ENCODE measurements at places on chromosomes 12 and 14.
A peak's percentile ranks its signal among the peaks of the same experiment; 100 is the strongest.

GRCh38 chr12:48716168-48716492 is 377 bp downstream of the CCNT1 start:
- DNase-seq, result no peak

DNA sequence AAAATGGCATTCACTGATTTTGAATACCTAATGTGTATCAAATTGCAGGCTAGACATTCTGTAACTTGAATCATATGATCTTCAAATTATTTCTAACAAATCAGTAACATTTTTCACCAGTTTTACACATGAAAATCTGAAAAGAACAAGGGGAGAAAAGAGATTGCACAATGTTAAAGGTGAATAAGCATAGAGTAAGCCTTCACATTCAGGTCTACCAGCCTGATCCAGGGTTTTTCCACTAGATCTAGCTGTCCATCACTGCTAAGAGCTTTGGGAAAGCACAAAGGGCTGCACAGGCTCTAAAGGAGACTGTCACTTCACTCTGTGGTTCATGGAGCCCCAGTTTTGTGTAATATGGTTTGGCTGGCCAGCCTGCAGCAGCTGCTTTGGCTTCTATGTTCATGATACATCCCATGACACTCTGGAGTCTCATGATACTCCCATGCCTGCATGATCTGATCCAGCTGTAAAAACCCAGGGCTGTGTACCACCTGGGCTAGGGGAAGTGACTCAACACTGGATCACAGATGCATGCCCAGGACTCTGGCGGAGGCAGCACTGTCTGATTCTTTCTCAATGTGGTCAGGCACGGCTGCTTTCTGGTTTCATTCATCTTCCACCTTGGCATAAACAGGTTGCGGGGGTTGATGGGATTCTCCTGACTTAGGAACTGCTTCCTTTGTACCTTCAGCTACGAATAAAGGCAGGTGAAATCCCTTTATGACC is 859.7 kb downstream of the GALC start:
- DNase-seq, result no peak

DNA sequence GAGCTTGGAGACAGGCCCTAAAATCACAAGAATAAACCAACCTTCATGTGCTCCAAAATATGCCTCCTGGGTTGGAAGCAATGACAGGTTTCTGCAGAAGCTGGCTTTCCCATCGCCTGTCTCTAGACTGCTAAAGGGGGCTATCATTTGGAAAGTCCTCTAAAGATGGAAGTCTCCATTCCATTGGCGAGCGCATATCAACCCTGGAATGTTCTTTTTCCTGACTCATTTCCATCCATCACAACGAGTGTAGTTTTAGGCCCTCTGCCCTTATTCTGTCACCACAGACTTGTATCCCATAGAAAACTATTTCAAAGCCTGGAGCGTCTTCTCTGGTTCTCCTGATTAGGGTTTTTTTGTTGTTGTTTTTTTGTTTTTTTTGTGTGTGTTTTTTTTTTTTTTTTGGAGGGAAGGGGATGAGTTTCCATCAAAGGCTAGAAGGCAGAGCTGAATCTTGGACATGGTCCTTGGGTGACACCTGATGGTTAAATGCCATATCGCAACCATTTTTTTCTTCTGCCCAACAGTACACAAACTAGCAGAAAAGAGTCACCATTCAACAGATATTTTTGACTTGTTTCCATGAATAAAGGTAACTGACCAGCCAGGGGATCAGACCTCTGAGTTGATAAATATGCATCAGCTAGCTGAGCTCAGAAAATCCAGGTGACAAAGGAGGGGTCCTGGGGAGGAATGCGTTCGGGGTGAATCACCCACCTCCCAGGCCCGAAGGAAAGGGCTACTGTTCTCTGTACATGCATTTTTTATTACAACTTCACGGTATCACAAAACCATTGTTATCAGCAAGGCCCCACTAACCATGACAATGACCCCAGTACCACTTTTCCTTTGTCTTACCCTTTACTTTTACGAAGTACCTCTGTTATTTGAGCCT is 40.5 kb downstream of the KCNA5 start:
- peak; percentile 65 for DNase-seq

GRCh38 chr12:115384391-115384790 is 700.4 kb upstream of the TBX3 start:
- no peak for DNase-seq

GRCh38 chr12:89864411-89864810 is 155.8 kb upstream of the ATP2B1 start:
- no peak for DNase-seq

- DNase-seq, result no peak
These were observed 372.5 kb upstream of the DDHD1 start for GRCh38 chr14:53525608-53526007.

GRCh38 chr12:52210186-52210924 is 18.5 kb upstream of the KRT80 start:
- DNase-seq, result no peak

- no peak for DNase-seq
These were observed 46.2 kb downstream of the WSCD2 start for GRCh38 chr12:108175310-108175709.

DNA sequence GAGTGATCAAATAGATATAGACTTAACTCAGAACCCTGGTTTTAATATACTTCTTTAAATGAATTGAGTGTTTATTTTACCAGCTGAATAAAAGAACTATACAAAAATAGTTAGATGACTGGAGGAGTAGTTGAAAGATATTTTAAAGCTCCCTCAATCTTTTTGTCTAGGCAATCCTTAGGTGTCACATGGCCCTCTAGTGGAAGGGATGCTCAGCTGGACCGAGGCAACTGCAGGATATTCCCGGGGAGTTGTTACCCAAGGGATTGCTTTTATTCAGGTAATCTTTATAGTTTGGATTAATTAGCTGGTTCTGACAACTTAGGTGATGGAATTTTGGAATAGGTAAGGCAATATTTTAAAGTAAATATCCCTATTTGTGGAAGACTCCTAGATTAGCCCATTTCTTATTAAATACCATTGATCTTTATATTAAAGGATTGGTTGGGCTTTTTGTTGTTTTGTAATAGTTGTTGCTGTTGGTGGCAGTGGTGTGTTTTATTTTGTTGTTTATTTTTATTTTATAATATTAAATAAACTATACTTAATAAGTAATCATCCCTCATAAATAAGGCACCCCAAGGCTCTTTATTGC is 57.1 kb downstream of the ZDHHC17 start:
- peak; percentile 7 for DNase-seq

DNA sequence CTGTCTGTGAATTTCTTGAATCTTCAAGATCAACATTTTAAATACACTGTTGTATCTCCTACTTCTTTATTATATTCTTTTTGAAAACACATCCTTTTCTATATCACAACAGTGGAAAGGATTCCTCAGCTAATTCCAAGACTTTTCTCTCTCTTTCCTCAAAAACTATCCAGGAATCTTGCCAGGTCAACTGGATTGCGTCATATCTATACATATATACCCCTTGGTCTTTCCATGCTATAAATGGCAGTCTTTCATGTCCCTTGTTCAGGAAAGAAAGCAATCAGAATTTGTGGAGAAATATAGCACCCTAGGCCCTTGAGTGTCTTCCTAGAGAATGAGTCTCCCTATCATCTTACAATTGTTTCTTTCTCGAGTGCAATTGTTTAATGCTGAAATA is 149.0 kb downstream of the KCNA5 start:
- DNase-seq, result no peak

- no peak for DNase-seq
These were observed 10.9 kb upstream of the PCED1B start for GRCh38 chr12:47068539-47068938.

GRCh38 chr12:132025526-132025925 is 75.8 kb downstream of the EP400 start:
- no peak for DNase-seq

GRCh38 chr12:109609342-109609741 is 35.7 kb downstream of the MVK start:
- DNase-seq, result no peak

GRCh38 chr12:34403706-34404376 is 381.5 kb downstream of the ALG10 start:
- no peak for DNase-seq

DNA sequence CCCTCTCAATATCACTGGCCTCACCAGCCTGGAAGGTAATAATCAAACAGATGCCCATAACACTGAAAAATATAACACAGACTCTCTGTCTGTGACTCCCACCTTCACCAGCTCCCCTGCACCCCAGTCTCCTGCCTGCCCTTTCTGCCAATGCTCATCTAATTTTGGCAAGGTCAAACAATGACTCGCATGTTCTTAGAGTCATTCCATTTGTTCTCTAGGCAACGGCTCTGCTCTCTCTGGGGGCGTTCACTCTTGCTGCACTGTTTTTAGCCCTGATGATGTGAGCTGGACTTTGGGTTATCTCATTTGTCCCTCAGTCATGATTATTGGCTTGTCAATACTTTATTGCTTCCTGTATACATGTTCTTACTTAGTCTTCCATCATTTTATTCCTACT is 691.8 kb downstream of the FLRT2 start:
- DNase-seq, result no peak

DNA sequence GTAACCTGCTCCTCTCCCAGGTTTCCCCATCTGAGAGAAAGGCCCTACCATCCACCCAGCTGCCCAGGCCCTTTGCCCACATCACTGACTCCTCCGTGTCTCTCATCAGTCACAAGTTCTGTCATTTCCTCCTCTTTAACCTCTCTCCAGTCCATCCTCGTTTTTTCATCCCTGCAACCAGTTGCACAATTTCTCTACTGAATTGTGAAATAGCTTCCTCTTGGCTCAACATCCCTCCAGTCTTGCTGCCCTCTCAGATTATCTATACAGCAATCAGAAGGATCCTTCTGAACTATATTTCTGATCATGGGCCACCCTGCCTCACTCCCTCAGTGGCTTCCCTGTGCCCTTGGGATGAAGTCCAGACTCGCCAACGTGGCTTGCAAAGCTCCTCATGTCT is 6.8 kb downstream of the FAM161B start:
- DNase-seq, result no peak

DNA sequence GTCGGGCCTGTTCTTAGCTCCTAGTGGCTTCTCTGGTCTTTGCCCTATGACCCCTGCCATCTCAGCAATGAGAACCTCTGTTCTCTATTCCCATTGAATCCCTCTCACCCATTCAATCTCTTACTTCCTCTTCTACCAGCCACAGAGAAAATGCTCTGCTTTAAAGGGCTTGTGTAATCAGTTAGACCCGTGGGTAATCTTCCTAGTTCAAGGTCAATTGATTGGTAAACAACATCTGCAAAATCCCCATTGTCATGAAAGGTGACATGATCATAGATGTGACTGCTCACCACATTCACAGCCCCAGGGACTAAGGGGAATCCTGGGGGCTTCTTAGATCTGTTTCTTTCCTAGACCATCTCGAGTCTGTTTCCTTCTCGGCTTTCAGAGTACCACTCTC is 7.2 kb upstream of the CCDC197 start:
- no peak for DNase-seq

- no peak for DNase-seq
These were observed 26.4 kb downstream of the SFSWAP start for GRCh38 chr12:131737150-131737827.

DNA sequence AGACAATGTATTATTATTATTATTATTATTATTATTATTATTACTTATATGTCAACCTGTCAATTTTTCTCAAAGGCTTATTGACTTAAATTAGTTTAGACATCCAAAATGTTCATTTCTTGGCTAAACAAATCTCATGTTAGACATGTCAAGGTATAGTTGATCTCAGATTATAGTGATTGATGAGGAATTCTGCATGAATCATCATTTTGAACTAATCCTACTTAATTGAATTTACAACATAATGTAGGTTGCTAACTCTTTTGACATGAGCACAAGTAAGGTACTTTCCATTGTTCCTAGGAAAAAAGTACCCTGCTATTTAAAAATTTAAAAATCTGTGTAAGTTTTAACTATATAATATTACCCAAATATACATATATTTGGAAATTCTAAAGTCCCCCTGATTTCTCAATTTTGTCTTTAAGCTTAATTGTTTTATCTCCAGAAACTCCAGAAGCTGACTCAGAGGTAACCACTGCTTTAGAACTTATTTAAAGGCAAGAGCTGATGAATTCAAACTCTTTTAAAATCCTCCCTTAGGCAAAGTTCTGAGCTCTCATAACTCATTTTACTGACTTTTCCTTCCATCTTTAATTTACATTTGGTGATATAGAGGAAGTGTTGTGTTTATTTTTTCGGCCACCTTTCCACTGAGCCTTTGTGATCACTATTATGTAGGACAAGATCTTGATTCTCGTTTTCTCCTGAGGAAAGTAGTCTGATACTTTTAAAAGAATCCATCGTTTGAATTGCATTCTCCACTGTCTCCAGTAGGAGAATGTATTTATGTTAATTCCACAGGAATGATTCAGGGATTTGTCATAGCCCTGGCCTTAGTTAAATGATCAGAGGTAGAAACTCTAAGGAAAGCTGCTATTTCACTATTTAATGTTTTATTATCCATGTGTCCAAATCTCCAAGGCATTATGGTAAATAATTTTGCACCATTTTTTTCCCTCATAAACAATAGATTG is 1304.5 kb downstream of the AACS start:
- DNase-seq, result no peak

- DNase-seq, result no peak
These were observed 80.0 kb downstream of the SLC25A47 start for GRCh38 chr14:100403105-100403504.

DNA sequence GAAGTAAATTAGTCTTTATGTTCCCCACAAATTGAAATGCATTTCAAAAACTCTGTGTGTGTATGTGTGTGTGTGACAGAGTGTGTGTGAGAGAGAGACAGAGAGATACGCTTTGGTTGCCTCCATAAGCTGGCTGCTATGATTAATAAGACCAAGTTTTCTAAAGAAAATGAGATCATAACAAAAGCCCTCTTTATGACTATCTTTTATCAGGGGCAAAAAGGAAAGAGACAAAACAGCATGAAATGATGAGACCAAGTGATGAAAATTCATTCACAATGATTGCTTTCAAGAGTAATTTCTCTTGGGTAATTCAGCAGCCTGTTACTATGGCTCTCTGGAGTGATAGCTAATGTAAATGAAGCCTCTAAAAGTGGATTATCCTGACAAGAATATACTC is 277.6 kb upstream of the PLEKHG7 start:
- DNase-seq, result no peak

DNA sequence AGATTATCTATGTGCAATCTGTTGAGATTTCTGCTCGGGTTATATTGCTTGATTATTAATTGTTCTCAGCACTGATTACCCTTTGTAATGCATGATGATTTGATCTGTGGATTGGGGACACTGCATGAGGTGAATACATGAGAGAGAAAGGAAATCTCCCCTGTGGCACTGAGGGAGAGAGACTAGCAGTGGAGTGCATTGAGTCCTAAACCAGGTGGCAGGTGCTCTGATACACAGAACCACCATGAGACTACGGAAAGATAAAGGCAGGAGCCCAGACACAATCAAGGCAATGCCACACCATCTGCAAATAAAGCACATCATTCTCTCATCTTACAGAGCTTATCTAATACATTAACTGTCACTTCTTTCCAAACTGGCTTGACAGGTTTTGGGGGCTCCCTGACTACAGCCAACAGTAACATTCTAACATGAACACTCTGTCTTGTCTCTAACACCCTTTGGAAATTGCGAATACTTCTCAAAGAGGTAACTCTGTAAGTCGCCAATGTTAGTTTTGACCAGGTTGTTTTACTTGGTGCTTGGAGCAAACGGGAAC is 37.6 kb upstream of the TSPAN8 start:
- DNase-seq, result no peak

All from neural crest cell (in vitro differentiated cells).